ENCODE measurements at places on chromosomes 13 and 19.

DNA sequence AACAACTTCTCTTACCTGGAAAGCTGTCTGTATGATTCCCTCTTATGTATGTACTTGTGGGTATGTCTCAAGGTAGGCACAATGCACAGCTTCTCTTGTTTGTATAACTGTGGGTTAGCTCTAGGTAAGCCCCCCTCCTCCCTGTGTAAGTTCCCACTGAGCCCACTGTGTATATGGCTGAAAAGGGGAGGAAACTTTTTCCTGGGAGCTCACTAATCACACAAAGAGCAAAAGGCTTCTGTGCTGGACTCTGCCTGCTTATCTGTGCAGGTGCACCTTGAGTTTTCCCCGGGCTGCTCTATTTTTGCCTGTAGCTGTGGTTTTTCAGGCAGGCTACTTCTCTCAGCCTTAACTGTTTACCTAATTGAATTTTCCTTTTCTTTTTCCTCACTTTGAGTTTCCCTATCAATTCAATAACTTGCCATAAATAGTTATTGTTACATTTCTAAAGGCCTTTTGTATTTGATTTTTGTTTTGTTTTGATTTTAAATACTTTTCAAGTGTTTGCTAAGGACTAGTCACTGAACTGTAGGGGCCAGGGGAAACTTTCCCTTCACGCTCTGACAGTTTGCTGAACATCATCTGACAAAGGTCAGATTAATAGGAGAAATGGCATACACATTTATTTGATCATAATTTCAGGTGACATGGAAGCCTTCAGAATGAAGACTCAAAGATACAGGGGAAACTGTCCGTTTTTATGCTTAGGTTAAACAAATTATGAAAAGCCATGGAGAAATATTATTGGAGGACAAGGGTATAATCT, 423.5 kb upstream of the ATXN8OS start:
- no peak for DNase-seq

GRCh38 chr13:78593652-78594455, 9.5 kb downstream of the POU4F1 start:
- DNase-seq = no peak

DNA sequence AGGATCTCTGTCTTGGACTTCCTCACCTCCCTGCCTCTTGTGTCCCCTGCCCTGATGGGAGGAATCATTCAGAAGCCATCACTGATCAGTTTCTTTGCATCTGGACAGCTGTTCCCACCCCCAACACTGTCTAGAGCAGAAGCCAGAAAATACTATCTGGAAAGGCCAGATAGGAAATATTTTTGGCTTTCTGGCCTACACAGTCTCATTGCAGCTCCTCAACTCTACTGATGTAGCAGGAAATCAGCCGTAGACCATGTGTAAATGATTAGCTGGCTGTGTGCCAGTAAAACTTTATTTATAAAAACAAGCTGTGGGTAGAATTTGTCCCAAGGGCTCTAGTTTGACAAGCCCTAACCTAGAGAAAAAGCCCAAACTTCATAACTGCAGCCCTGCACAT, 5.6 kb downstream of the SIGLEC7 start:
- DNase-seq = no peak

DNA sequence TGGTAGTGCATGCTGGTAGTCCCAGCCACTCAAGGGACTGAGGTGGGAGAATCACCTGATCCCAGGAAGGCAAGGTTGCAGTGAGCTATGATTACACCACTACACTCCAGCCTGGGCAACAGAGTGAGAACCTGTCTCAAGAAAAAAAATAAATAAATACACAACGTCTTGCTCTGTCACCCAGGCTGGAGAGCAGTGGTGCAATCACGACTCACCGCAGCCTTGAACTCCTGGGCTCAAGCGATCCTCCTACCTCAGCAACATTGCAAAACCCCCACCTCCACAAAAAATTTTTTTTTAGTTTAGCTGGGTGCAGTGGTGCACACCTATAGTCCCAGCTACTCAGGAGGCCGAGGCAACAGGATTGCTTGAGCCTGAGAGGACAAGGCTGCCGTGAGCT, 8.8 kb downstream of the TPM4 start:
- DNase-seq = no peak

- no peak for DNase-seq
Observed at GRCh38 chr19:14611051-14611450, 28.2 kb downstream of the CLEC17A start.

GRCh38 chr13:49436890-49437289, 7.0 kb downstream of the CAB39L start:
- peak; percentile 22 for DNase-seq

DNA sequence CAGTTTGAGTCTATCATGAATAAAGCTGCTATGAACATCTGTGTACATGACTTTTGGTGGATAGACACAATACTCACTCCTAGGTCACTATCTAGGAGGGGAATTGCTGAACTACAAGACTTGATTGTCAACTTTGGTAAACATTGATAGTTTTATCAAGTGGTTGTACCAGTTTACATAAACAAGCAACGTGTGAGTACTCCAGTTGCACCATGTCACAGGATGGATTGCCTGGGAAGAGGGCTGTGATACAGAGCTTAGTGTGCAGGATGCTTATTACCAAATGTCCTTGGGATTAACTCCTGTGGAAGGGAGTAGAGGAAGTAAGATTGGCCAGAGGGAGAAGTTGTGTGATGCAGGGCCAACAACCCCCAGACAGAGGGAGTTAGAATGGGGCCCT, 37.7 kb downstream of the RAP2A start:
- no peak for DNase-seq

DNA sequence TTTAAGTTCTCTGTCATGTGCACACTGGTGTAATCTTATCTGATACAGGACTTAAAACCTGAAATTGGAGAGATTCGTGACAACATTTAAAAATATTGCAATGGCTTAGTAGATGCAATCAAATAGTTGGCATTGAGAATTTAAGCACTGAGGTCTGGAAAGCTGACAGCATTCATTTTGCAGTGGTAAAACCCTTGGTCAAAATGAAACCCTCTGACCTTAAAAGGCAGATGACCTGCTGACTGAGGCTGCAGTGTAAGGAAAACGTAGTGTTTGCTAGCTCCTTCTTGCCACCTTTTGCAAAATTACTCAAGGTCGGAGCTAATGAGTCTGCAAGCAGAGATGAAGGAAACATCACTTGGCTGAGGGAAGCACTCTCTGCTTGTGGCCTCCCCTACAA, 150.6 kb downstream of the KCTD12 start:
- no peak for DNase-seq

DNA sequence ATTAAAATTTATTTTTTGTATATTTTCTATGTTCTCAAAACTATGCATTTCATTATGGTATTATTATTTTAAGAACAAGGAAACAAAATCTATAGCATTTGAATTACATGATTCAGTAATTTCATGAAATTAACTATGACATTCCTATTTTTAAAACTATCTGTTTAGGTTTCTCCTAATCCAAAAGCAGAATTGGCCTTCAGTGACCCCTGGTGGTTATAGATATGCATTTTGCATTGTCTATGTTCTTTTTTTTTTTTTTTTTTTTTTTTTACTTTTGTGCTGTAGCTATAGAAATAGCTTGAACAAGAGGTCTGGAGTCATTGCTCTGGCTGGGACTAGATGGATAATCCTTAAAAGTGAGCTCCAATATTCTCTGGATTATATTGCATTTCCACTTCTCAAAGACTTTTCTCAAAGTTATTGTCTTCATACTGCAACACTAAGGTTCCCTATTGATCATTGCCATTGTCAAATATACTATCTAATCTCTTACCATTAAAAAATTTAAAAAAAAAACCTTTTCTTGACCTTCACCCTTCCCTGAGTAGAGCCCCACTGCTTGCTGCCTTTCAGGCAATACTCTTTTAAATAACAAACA, 15.9 kb upstream of the DNAJC3 start:
- no peak for DNase-seq

- DNase-seq = no peak
Observed at GRCh38 chr13:28181413-28181812, 43.1 kb downstream of the PAN3 start.

GRCh38 chr19:1837625-1838105, 10.6 kb downstream of the REXO1 start:
- DNase-seq = no peak

- no peak for DNase-seq
Observed at GRCh38 chr13:98766697-98767096, 14.2 kb upstream of the SLC15A1 start.

- DNase-seq = no peak
Observed at GRCh38 chr13:67136157-67136556, 94.0 kb downstream of the PCDH9 start.

Measured in SJSA1 (cell line).